Stimulated activated CD4-positive, alpha-beta T cell treated with anti-CD3 and anti-CD28 coated beads, Interleukin-15, amount 100 ng/mL, for 24 hours (primary cell): ENCODE measurements at places on chromosomes 6 and 20.

DNA sequence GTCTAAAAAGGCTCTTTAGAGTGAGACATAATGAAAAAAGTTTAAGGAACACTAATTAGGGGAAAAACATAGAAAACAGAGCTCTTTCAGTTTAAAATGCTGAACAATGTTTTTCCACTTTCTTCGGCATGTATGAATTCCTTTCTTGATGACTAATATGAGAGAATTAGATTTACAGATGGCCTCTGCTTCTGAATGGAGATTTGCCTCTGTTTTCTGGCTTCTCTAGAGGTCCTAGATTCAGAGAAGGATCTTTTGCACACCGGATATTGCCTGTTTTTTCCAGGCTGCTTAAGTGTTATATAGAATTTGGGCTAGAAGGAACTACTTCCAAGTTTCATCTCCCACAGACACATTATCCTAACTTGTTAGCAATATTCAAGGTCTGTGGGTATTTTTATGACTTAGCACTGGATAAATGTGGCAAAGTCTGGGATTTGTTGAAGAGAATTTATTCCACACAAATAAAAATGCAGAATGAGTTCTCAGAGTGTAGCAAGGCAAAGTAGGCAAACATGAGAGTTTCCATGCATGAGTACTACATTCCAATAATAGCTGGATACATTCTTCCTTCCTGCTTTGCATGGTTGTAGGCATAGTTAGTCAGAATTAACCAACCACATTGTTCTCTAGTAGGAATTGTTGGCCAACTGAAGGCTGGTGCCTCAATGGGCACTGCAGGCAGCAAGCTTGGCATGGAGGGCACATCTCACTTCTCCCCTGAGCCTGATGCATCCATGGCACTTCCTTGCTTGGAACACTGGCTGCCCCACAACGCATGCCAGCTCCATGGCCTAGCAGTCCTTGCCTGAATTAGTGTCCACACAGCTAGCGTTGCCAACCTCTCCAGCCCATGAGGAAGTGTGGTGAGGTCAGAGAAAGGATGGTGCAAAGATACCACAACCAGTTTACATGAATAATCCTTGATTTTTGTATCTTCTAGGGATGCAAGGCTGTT, 224.2 kb downstream of the CLIC5 start:
- DNase-seq, result no peak

DNA sequence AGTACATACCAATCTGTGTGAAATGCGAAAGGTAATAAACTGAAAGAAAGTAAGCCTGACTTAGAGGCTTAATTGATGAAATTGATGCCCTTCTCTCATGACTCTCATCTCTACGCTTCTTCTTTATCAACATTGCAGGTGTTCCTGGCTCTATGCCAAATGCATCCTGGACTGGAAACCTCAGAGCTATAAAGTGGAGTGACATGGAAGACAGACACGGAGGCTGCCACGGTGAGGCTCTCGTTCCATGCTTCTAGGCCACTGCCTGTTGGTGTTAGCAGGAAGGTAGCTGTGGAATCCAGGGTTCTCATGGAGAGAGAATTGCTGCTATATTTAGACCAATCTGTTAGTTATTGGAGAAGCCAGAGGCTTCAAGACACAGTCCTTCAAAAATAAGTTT, 73.2 kb downstream of the C6orf52 start:
- DNase-seq, result no peak

DNA sequence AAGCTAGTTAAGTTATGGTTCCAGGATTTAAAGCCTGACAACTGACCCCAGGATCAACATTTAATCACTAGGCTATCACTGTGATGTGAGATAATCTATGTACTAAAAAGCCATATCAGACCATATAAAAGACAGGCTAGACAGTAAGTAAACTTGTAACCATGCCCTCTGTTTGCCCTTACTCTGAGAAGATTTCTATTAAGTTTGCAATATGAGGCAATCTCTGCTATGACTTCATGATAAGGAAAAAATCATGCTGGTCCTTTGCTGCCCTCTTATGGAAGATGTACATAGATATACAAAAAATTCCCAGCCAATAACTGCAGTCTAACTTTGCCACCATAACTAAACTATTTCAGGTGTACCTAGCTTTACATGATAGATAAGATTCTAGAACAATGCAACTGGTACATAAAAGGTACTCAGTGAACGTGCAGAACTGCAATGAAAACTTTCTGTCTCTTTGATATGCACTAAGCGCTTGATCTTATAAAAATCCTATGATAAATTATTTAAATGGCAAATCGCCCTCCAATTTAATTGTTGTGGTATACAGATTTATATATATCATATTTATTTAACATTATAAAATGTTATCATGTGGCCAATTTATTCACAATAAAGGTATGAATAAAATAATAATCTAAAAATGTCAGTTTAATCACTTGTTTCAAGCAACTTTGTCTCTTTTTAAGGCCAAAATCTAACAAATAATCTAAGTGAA, 70.5 kb downstream of the FAM217A start:
- no peak for DNase-seq

- DNase-seq, result no peak
These were observed 268.1 kb upstream of the SPTLC3 start for GRCh38 chr20:12740647-12741046.

- DNase-seq, result no peak
These were observed 1310.5 kb upstream of the CITED2 start for GRCh38 chr6:140684776-140685550.

- no peak for DNase-seq
These were observed 1.2 kb upstream of the ULBP2 start for GRCh38 chr6:149940672-149940982.

GRCh38 chr20:12237772-12238171, 320.1 kb downstream of the BTBD3 start:
- DNase-seq, result no peak

- peak; percentile 21 for DNase-seq
These were observed 154.9 kb upstream of the MLN start for GRCh38 chr6:33958526-33959328.
